ENCODE measurements at places on chromosomes 12 and 14.

DNA sequence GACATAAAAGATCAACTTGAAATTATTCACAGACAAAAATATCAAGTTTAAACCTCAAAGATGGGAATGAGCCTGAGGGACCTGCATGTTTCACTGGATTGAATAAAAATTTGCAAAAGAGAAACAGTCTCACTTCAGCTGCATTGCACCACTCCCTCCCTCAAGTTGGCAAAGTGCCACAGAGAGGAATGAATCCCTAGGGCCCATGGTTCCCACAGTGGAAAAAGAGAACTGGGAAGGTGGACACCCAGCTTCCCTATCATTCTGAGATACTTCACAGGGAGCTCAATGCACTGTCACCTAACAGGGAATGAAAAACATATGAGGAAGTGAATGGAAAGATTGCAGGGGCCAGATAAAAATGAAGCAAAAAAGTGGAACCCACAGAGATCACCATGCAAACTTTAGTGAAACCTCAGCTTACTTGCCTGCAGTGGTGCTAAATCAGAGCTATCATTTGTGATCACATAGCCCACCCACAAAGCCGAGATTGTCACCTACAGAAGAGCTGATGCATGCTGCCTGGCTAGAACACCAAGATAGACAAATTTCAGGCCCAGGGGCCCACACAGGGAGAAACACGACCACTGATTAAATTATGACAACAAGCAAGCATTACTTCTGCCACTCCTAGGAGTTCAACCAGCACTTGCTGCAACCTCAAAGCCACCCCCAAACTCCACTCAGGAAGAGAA lies 911.3 kb downstream of the LRFN5 start:
- no peak for DNase-seq

- no peak for DNase-seq
These were observed 226.2 kb upstream of the CRY1 start for GRCh38 chr12:107319533-107320032.

GRCh38 chr14:75821831-75822521 lies 159.8 kb downstream of the TGFB3 start:
- no peak for DNase-seq

- DNase-seq = no peak
These were observed 65.0 kb downstream of the CDK17 start for GRCh38 chr12:96335270-96335669.

DNA sequence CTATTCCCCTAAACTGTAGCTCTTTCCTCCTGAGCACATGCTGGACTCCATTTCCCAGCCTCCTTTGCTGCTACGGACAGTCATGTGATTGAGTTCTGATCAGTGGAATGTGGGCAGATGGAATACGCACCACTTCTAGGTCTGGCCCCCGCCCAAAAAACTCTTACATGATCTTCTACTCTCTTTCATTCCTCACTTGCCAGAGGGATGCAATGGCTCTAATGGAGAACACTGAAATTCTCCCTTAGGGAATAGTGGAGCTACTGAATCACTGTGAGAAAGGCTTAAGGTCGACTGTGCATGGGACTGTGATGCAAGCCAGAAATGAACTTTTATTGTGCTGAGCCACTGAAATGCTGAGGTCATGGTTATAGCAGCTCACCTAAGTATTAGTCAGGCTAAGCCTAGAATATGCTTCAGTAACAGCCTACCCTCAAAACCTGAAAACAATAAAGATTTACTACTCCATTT lies 13.0 kb upstream of the TMED2 start:
- no peak for DNase-seq

GRCh38 chr14:54981698-54982097 lies 45.2 kb downstream of the WDHD1 start:
- no peak for DNase-seq

DNA sequence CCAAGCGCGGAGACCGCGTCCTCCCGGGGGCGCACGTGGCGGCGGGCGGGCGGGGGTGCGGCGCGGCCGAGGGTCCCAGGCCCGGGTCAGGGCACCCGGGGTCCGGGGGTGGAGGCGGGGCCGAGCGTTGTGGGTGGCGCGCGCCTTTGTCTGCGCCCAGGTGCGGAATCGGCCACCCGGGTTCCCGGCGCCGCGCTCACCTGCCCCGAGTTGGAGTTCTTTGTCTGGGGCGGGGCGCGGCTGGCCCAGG lies 50.1 kb downstream of the LRCOL1 start:
- DNase-seq = no peak

DNA sequence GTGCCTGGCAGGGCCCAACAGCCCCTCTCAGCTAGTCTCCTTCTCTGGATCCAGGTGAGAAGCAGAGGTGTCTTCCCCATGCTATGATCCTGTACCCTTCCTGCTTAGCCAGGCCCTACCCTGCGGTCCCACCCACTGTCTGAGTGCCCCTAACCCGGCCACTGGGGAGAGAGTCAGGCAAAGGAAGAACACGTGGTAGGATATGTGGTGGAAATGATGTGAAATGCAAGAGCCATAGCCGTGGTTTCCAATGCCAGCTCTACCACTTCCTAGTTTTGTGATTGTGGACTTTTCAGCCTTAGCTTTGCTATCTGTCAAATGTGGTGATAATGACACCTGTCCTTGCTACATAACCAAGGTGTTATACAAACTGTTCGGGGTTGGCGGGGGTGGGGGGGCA lies 15.8 kb downstream of the KRT2 start:
- no peak for DNase-seq

DNA sequence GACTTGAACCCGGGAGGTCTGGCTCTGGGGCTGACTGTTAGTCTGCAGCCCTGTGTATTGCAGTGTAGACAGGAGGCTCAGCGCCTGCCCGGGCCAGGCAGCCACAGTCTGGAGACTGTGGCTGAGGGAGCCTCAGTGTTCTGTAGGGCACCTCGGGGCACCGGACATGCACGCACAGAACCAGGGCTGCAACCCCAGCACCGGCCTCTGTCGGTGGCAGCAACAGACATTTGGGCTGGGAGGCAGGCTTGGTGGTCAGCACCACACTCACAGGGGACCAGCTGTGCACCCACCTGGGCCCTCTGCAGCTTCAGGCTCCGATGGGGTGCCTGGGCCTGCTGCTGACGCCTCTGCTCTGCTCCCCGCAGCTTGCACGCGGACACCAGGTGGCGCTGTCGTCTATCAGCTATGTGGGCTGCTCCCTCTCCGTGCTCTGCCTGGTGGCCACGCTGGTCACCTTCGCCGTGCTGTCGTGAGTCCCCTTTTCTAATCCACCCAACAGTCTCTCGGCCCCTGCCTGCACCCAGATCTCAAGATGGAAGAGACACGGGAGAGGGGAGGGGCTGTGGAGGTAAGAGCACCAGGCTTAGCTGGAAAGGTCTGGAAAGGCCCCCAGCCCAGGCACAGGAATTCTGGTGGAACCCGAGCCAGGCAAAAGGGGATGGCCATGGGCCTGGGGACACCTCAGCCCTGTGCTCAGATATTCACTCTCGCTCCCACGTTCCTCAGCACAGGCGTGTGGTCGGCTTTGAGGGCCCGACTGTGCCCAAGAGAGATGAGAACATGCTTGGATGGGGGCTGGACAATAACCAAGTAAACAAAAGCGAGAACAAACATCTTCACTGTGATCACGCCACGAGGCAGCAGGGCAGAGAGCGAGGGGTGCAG lies 151.0 kb downstream of the ADGRD1 start:
- peak; percentile 77 for DNase-seq

DNA sequence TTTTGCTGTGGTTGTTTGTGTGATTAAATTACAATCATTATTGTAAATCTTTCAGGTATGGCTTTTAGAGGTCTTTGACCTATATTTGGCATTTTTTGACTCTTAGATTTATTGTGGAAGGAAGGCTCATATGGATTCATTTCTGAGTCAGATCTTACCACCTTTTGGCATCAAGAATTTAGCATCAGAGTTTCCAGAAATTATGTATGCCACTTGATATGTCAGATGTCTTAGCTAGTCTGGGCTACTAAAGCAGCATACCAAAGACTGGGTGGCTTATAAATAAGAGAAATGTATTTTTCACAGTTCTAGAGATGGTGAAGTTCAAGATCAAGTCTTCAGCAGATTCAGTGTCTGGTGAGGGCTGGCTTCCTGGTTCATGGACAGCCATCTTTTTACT lies 129.5 kb upstream of the PZP start:
- DNase-seq = no peak

GRCh38 chr14:81982046-81982445 lies 448.4 kb upstream of the SEL1L start:
- DNase-seq = no peak

DNA sequence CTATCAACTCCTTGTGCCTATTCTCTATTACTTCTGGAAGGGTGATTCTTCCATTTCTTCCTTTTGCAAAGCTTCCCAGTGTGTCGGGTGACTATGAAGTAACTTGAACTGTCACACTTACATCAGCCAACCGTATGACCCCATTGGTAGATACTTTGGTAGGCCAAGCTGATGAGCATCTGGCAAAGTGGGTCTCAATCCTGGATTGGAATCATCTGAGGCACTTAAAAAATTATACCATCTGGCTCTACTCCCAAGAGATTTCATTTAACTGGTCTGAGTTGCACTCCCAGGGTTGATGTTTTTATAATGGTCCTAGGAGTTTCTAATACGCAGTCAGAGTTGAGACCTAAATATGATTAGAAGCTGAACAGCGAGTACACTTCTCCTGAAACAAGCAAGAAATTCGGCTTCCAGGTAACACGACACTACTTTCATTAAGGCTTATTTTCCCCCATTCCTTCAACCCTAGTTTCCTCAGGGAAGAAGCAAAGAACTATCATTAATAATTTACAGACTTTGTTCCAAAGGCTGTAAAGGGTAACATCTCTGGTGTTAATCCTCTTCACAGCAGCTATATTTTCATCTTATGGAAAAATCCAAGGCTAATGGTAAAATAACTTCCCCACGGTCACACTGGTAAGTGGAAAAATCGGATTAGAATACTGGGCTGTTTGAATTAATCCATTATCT lies 76.8 kb downstream of the PDE6H start:
- DNase-seq = no peak

- no peak for DNase-seq
These were observed 473.1 kb downstream of the ATP23 start for GRCh38 chr12:58414398-58414871.

DNA sequence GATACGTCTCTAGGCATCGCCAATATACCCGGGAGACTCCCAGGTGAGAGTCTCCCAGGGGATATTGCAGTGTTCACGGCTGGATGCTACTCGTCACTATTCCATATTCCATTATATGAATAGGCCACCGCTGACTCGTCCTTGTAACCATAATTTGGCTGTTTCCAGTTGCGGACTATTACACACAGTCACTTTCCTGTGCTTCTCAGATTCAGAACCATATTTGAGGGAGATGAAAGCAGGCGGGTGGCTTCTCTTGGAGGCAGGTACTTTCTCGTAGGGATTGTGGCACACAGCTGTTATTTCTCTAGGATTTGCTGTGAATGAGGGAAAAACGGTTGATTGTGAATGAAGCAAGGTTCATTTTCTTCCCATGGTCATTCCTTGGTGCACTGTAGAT lies 73.0 kb downstream of the ADGRD1 start:
- no peak for DNase-seq

- peak; percentile 25 for DNase-seq
These were observed 59.7 kb downstream of the PLXNC1 start for GRCh38 chr12:94207849-94208621.

DNA sequence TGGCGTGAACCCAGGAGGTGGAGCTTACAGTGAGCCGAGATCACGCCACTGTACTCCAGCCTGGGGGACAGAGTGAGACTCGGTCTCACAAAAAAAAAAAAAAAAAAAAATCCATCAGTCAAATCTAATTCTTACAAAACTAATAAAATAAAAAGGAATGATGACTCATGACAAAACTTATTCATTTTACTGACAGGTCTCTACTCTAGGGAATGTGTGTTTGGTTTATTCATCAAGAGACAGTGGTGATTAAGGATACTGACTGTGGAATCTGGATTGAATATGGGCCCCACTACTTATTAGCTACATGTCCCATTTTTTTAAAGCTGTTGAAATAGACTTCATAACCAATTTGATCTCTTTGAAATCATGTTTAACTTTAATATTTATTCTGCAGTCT lies 29.3 kb upstream of the GAS2L3 start:
- DNase-seq = no peak

DNA sequence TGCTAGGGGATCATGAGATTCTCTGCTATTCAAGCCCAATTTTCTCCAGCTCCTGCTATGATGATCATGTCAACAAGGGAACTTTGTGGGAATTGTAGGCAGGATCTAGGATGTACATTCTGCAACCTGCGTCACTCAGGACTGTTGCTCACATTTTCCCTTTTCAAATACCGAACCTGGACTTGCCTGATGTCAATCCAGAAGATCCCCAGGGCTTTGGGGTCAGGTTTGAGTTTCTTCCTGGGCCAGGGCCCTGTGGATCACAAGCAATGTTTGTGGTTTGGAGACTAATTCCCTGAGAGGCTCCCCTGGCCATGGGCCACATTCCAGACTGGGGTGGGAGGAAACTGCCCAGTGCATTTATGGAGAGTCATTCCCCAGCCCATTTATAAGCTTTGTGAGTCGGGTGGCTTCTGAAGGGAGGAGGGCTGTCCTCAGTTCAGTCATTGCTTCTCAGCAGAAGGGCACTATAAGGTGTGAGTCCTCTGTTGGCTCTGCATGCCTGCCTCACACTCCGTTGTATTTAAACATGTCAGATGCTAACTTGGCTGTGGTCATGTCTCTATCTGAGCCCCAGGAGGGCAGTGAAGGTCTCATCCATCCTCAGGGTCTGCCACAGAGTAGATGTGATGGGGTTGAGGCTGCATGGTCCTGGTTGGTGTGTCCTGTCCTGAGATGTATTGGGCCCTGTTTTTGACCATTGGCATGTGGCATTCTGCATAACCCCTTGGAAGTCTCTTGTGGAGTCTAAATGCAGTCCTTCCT lies 6.5 kb downstream of the KRT86 start:
- no peak for DNase-seq

- no peak for DNase-seq
These were observed 255.6 kb downstream of the ATP23 start for GRCh38 chr12:58196971-58197370.

GRCh38 chr12:9041321-9041720 lies 52.0 kb downstream of the KLRG1 start:
- no peak for DNase-seq

DNA sequence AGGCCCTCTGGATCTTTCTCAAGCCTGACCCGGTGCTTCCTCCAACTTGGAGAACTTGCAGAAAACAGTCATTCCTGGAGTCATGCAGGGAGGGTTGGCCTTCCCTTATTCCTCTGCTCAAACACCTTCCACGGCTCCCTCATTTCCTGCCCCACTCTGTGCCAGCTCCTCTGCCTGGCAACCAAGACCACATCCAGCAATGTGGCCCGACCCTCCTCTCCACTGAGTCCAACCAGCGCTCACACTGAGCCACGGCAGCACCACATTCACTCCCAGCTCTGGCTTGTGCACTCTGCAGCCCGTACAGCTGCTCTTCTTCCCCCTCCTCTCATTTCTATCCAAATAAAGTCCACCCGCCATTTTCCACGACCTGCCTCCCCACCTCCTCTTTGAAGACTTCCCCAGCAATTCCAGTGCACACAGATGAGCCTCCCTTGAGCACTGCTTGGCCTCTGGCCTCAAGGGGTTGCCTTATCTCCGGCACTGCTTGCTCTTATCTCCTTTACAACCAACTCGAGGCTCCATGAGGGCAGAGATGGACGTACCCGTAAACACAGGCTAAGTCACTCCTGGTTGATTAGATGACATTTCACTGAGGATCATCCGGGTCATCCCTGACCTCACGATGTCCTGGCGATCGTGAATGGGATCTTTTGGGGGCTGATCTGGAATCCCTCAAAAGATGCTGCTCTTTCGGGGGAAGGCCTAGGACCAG lies 5.4 kb downstream of the PGF start:
- no peak for DNase-seq
